NCI-H446 (cell line): ENCODE measurements at places on chromosomes 5 and 9.

DNA sequence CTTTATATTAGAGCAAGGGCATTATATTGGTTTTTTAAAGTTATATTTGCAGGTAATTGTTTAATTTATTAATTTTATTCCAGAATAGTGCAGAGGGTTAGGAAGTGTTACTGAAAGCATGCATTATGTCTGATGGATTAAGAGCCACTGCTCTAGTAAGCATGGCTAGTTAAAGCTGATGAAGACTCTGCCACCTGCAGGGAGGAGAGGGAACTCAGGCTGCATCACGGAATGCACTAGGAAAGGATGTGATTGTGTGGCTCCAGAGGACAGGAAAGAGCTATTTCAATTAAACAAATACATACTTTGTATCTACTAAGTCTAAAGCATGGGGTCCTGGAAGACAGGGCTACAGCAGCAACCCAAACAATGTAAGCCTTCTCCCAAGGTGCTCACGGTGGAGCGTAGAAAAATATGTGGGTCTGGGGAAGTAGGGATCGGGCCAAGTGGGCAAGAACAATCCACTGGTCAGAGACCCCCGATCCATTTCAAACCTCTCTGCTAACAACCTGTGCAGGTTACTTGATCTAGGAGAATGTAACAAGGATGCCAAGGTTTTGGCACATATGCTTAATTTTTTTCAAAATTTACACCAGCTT, 15.3 kb upstream of the GRXCR2 start:
- peak; percentile 48 for DNase-seq

- no peak for DNase-seq
Observed at GRCh38 chr5:1814183-1815020, 13.2 kb downstream of the NDUFS6 start.

- DNase-seq: no peak
Observed at GRCh38 chr9:78406933-78407332, 110.0 kb downstream of the PSAT1 start.

- no peak for DNase-seq
Observed at GRCh38 chr9:89135591-89136166, 42.9 kb downstream of the SHC3 start.

DNA sequence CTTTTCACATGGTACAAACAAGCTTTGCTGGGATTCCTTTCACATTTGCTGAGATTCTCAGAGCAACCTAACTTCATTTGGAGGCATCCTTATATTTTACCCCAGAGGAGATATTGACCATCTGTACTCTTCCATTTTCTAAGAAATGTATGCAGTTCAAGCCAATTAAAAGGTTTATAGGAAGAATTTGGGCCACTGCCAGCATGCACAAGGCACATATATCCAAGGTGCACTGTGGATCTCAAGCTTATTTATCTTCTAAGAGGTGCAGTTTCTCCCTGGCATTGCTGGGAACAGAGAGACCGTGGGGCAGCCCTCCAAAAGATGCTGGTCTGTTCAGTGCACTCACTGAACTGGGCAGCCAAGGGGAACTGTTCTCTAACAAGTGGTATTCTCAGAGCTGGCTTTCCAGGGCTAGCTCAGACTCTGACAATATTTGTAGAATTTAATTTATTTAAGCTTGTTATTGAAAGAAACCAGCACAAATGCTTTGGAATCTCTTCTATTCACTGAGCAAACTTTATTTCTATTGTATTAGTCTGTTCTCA, 213.3 kb downstream of the TENT4A start:
- DNase-seq: no peak

GRCh38 chr5:1542781-1543180, 19.0 kb upstream of the LPCAT1 start:
- DNase-seq: no peak

DNA sequence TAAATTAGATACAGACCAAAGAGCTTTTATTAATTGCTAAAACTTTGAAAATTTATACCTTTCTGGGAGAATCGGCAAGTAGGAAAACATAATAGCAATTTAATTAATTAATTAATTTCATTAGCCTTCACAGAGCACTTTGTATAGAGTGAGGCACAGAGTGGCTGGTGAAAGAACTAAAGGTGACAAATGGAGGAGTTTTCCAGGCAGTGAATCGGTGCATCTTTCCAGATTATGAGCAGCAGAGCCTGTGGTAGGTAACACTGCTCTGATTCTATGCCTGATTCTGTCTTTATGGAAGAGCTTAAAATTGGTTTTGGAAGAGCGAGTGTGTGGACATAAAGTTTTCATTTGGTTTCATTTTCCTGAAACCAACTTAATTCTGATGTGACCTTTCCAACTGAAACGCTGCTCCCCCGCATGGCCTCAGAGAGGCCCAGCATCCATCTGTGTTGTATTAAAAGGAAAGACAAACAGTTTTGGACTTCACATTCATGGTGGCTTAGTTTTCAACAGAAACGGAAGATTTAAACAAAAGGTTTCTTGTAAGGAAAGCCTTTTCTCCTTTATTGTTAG, 188.9 kb upstream of the RPS23 start:
- no peak for DNase-seq

DNA sequence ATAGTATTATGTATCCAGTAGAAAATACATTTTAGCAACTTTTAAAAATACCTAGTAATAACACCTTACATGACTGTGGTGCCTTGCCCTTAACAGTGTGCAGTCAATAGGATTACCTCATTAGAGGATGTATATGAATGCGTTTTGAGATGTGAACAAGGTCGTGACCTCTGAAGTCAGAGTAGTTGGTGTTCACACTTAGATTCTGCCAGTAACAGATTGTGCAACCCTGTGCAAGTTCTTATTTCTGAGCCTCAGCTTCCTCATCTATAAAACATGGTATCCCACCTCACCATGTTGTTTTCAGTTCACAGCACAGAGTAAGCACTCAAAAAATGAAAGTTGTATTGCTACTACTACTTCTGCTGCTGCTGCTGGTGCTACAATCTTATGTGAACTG, 347.3 kb downstream of the KDM4C start:
- DNase-seq: no peak
